ENCODE measurements at places on chromosomes 12 and 14.

DNA sequence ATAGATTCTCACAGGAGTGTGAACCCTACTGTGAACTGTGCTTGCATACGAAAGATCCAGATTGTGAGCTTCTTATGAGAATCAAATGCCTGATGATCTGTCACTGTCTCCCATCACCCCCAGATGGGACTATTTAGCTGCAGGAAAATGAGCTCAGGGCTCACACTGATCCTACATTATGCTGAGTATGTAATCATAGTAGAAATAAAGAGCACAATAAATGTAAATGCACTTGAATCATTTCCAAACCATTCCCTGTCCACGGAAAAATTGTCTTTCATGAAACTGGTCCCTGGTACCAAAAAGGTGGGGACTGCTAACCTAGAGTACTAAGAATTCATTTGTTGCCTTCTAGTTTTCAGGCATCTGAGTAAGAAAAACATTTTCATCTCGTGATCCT, 1215.8 kb upstream of the TMEM132C start:
- DNase-seq: no peak

GRCh38 chr12:42129595-42130204, 15.0 kb downstream of the GXYLT1 start:
- no peak for DNase-seq

- DNase-seq: peak; percentile 64
These were observed 82.2 kb downstream of the PLEKHG7 start for GRCh38 chr12:92784797-92785562.

- DNase-seq: no peak
These were observed 32.4 kb downstream of the LMO3 start for GRCh38 chr12:16573398-16574077.

- DNase-seq: no peak
These were observed 5.7 kb upstream of the CCND2 start for GRCh38 chr12:4267704-4268328.

- DNase-seq: no peak
These were observed 83.6 kb downstream of the GRIN2B start for GRCh38 chr12:13897811-13898210.

- DNase-seq: no peak
These were observed 38.2 kb downstream of the SLC38A4 start for GRCh38 chr12:46787496-46788055.

DNA sequence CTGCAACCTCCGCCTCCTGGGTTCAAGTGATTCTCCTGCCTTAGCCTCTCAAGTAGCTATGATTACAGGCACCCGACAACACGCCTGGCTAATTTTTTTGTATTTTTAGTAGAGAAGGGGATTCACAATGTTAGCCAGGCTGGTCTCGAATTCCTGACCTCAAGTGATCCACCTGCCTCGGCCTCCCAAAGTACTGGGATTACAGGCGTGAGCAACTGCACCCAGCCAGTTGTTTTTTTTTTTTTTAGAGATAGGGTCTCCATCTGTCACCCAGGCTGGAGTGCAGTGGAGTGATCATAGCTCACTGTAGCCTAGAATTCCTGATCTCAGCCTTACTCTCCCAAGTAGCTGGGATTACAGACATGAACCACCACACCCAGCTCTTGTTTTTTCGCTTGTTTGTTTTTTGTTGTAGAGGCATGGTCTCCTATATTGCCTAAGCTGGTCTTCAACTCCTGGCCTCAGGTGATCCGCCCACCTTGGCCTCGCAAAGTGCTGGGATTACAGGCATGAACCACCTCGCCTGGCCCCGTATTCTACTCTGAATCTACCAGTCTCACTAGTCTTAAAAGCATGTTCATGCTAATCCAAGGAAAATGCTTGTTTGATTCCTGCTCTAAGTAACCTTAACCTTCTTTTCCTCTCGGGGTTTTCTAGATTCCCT, 31.7 kb upstream of the STRN3 start:
- DNase-seq: no peak

DNA sequence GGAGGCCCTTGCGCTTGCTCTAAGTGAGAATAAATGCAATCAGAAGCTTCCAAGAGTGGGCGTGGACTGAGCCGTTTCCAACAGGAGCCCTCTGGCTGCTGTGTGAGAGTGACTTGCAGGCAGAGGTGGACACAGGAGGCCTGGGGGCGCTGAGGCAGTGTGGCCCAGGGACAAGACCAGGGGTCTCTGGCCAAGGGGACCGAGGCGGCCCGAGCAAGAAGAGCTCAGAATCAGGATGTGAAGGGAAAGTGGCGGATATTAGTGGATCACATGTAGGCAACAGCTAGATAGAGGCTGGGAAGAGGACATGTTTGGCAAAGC, 8.6 kb downstream of the RIMBP2 start:
- DNase-seq: no peak

DNA sequence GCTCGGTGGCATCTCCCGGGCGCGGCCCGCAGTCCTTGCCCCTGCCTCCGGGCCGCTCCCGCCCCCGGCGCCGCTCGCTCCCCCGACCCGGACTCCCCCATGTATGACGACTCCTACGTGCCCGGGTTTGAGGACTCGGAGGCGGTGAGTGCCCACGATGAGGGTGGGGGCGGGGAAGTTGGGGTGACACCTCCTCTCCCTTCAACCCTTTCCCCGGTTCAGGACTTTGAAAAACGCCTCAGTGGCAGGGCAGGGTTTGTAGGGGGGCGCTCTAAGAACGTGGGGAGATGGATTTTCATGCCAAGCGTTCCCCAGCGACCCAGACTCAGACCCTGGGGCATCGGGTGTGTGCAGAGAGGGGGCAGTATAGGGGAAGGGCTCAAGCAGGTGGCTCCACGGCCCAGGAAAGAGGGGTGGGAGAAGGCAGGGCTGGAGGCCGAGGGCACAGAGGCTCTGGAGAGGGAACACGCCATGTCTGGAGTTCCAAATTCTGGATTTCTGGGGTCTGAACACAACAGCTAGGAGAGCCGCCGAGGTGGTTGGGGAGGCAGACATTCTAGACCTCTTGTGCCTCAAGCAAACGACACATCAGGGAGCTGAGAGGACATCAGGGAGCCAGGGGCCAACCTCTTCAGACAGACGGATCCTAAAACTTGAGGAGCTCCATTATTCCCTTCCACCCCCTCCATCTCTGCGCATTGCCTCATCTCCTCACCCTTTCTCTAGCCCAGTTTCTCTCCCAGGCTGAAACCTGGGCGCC, 715 bp downstream of the CACNB3 start:
- DNase-seq: peak; percentile 18

DNA sequence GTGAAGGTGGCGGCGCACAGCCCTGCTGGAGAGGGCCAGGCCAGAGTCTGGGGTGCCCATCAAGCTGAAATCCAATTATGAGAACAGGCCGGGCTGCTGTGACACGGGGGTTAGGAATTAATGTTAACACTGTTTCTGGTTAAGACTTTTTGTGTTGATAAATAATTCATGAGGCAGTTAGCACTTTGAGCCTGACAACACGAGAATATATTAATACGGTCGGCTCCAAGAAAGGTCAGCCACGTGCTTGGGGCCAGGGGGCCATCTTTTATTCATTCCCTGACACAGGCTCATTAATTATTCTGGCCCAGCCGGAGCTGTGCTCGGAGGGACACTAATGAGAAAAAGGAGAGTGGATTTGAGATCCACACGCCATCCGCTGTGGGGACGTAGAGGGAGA, 45.1 kb downstream of the FBRSL1 start:
- no peak for DNase-seq

DNA sequence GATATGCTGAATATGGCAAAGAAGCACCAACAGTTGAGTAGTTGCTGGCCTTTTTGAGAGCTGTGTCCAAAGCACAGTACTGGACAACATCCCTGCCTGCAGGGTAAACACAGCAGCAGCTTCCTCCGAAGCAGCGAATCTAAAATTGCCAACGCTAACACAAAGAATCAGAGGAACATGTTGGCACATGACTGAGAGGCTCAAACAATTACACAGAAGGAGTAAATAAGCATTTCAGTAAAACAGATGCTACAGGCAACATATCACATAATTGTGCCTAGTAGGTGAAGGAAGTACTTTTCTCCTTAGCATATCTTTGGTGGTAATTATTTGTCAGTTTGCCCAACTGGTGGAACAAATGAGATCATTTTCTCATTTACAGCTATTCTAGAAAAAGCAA, 52.1 kb downstream of the KICS2 start:
- no peak for DNase-seq

DNA sequence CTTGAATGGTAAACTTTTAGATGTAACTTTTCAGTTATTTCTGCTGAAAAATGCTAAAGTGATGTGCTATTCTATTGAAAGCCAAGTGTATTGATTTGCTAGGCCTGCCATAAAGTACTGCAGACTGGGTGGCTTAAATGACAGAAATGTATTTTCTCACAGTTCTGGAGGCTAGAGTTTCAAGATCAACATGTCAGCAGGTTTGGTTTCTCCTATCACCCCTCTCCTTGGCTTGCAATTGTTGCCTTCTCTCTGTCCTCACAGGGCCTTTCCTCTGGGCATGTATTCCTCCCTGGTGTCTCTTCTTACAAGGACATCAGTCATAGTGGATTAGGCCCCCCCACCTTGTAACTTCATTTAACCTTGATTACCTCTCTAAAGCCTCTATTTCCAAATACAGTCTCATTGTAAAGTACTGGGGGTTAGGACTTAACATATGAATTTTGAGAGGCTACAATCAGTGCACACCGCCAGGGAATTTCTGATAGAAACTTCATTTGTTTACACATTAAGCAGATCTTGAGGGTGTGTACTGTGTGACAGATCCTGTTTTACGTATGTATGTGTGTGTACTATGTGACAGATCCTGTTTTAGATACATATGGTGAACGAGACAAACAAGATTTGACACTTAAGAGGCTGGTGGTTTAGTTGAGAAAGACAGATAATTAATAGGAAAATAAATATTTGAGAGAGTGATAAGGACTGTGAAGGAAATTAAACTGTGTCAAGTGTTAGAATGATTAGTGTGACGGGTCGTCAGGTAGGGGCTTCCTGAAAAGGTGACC, 49.5 kb downstream of the ADIPOR2 start:
- DNase-seq: no peak

- DNase-seq: peak; percentile 67
These were observed at the start of gene C3AR1 for GRCh38 chr12:8065991-8066594. C3AR1 (minus strand) TSS chr12:8066359; CDS start chr12:8060185, 6,174 bp downstream.

DNA sequence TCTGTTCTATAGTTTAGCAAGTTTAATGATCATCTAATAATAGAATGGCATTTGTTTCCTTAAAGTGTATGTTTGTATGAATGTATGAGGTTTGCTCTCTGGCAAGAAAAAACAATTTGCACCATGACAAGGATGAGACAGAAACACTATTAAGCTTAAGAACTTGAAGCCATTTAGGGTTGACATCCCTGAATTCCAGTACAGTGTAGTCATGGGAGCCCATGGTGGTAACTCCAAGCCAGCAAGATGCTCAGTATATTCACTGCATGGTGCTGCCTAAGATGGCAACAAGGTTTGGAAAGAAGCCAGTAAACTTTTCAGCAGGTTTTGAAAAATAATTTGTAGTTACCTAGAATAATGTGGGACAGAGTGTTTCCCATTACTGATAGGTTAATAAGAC, 158.6 kb downstream of the PRIMA1 start:
- no peak for DNase-seq

GRCh38 chr14:35247777-35248475, 44.3 kb upstream of the PSMA6 start:
- DNase-seq: no peak

- DNase-seq: no peak
These were observed 30.0 kb downstream of the NCKAP5L start for GRCh38 chr12:49798248-49798647.

DNA sequence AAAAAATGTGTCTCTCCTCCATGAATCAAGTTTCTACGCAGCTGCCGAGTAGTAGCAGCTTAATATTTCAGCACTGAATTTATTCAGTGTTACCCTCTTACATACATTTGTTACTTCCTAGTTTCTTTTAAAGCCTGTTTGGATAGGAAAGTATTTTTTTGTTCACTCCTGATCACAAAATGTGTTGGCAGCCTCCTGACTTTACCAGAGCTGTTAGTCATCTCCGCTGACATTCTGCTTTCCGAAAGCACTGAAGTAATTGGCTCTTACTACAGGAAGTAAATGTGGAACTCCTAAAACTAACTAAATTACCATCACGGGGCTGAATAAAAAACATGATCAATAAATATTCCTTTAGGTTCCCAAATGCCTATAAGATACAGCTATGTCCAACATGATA, 225.5 kb downstream of the EPS8 start:
- no peak for DNase-seq

- no peak for DNase-seq
These were observed 8.1 kb downstream of the TTC9 start for GRCh38 chr14:70649803-70650202.
